ENCODE measurements at places on chromosomes 6 and 20. TPM values are rescaled to one million over a fixed set of nuclear protein-coding genes. Genes with fewer than 3 reads are reported as not detected.

DNA sequence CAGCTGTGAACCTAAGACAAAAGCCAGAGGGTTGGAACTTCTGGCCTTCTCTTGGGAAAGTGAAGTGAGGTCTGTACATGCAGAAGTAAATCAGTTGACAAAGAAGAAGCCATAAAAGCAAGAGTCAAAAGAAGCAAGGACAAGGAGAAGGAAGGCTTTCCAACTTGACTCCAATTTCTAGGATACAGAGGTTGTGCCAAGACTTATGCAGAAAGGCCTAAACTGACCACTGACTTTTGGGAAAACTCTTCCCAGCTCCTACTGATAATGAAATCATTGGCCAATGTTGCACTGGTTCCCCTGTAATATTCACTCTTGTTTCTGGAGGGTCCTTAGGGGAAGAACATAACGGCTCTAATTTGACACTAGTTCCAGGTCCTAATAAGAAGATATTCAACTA, 29.3 kb upstream of the NT5E start:
- ATAC-seq = no peak

- no peak for ATAC-seq
These were observed 534 bp upstream of the EFCAB8 start for GRCh38 chr20:32858189-32858588.

DNA sequence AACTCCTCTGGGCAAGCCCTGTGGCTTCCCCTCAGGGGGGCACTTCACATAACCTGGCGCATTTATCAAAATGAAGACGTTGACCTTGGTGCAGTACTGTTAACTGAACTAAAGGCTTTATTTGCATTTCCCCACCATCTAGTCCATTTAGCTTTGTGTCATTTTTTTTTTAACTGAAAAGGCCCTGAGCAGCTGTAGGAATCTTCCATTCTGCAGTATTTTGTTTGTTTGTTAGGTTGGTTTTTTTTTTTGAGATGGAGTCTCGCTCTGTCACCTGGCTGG, 10.7 kb downstream of the TMEM181 start:
- ATAC-seq = no peak

The DEFB110 gene
- total RNA-seq = not detected

DNA sequence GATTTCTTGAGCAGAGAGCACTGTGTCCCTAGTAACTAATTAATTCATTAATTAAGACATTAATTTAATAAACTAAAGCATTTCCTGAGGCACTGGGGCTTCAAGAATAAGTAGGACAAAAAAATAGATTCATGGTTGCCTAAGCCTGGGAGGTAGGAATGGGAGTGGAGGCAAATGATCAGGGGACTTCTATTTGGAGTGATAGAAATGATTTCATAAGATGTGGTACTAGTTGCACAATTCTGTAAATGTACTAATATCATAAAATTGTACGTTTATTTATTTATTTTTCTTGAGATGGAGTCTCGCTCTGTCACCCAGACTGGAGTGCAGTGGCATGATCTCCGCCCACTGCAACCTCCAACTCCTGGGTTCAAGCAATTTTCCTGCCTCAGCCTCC, 287.2 kb downstream of the KHDC1L start:
- peak; percentile 46 for ATAC-seq

GRCh38 chr6:88370127-88370710, 204.1 kb upstream of the CNR1 start:
- ATAC-seq = no peak

DNA sequence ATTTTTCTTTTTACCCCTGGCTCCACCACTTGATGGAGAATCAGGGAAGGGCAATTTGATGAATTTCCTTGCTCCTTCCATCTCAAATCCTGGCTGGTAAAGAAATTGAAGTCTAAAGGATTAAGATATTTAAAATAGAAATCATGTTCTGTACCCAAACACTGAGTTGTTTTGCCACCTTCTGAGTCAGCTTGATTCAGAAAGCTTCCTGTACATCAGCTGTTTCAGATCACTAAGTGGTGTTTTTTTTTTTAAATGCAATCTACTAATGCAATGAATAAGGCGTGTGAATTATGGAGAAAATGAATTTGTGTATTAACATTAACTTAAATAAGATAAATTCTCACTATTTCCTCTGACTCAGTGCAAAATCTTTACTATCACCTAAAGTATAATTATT, 11.5 kb upstream of the POPDC3 start:
- ATAC-seq = no peak

- no peak for ATAC-seq
These were observed 55.7 kb downstream of the PPP1R14C start for GRCh38 chr6:150198532-150198931.

The MICB gene
- 1.7 TPM for total RNA-seq

The PIM1 gene
- 22.9 TPM for total RNA-seq

DNA sequence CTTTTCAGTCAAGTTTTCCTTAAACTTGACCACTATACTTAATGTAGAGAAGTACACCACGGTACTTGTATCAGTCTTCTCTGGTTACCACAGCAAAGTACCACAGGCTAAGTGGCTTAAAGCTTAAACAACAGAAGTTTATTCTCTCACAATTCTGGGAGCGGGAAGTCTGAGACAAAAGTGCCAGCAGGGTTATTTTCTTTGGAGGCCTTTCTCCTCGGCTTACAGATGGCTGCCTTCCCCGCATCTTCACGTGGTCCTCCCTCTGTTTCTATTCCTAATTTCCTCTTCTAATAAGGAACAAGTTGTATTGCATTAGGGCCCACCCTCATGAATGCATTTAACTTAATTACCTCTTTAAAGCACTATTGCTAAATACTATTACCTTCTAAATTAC, 258.0 kb downstream of the PLCB1 start:
- ATAC-seq = no peak

The UBE3D gene
- total RNA-seq = 3.4 TPM

DNA sequence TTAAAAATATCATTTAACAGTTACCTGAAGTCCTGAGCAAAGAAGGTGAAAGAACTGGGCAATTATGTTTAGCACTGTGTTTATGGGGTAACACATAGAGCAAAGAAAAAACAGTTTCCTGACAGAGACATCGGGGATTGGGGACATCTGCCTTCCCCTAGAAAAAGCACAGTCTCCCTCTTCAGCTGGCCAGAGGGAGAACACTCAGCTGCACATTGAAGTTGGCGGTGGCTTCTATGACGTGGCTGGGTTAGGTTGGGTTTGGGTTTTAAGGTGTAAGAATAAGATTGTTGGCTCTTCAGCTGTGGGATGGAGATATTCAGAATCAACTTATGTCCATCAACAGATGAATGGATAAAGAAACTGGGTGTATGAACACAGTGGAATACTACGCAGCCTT, 124.0 kb upstream of the DTNBP1 start:
- ATAC-seq = no peak

- no peak for ATAC-seq
These were observed 524.6 kb upstream of the NOX3 start for GRCh38 chr6:155980014-155980767.

- ATAC-seq = no peak
These were observed 50.4 kb downstream of the FAM184A start for GRCh38 chr6:119028091-119028490.

GRCh38 chr6:163243692-163244589, 170.6 kb upstream of the QKI start:
- no peak for ATAC-seq
